Pancreas (tissue), 10 donors: ENCODE measurements at places on chromosomes 12 and 14. TPM values are rescaled to one million over a fixed set of nuclear protein-coding genes. Genes with fewer than 3 reads are reported as not detected.

GRCh38 chr12:19423166-19423930, 15.9 kb upstream of the AEBP2 start:
- DNase-seq, result no peak

GRCh38 chr12:14771651-14772137, 31.6 kb downstream of the WBP11 start:
- DNase-seq, result no peak

DNA sequence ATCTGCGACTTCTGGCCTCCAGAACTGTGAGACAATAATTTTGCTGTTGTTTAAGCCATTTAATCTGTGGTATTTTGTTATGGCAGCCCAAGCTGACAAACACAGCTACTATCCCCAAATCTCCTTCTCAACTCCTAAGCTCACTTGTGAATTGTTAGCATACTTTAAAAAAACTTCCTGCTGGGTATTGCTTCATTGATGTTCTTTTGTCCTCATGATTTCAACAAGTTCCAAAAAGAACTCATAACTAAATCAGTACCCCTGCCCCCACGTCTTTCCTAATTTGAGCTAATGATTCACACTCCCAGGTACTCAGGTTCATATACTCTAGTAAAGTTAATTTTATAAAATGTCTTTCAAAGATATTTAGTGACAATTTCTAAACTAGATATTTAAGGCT, 125.5 kb downstream of the MDGA2 start:
- DNase-seq, result no peak

- no peak for DNase-seq
Measured at GRCh38 chr12:28709986-28710685, 438.9 kb upstream of the FAR2 start.

Gene NPFF
- polyA plus RNA-seq, result 0.99 TPM
